GM23248 (cell line): ENCODE measurements at places on chromosomes 16 and 17. TPM values are rescaled to one million over a fixed set of nuclear protein-coding genes. Genes with fewer than 3 reads are reported as not detected.
A peak's percentile ranks its signal among the peaks of the same experiment; 100 is the strongest.

SLFN14 gene
- not detected in 2 replicates for polyA plus RNA-seq

CCT6B gene
- 3.8 and 4.6 TPM in 2 replicates for polyA plus RNA-seq

TSR1 gene
- 45.7 and 46.9 TPM in 2 replicates for polyA plus RNA-seq

DNA sequence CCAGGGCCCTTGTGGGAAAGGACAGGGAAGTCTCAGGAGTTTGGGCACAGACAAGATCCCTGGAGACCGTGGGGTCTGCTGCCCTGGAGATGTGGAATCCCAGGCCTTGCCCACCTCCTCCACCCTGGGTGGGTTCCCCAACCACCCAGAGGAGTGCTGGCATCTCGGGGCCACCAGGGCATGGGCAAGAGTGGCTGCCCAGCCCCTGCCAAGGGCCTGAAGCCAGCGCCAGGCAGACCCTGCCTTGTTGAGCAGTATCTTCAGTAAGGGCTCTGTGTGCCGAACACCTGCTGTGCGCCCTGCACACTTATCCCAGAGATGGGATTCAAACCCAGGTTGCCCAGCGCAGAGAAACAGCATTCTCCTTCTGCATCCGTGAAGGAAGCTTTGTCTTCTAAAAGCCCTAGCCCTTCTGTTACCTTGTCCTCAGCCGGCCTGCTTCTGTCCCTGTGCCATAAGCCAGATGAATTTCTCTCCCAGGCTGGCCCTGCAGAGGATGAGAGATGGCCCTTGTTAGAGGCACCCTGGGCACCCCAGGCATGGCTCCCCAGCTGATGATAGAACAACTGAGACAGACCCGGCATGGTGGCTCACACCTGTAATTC is 32.4 kb downstream of the TMEM235 start:
- no peak for DNase-seq

DNA sequence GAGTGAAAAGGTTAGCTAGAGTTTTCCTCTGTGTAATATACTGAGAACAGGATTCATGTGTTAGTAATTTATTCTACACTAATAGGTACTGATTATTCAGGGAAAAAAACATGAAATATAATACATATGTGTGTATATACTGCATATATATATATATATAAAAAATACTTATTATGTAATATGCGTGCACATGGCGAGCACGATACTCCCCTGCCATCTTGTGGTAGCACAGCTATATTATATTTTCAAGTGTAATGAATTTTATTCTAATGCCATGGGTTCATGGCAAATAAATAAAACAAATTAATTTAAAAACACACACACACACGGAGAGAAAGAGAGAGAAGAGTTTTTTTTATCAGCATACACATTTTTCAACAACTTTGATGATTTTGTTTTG is 460.6 kb downstream of the KCNJ2 start:
- DNase-seq, result peak; percentile 38

DNA sequence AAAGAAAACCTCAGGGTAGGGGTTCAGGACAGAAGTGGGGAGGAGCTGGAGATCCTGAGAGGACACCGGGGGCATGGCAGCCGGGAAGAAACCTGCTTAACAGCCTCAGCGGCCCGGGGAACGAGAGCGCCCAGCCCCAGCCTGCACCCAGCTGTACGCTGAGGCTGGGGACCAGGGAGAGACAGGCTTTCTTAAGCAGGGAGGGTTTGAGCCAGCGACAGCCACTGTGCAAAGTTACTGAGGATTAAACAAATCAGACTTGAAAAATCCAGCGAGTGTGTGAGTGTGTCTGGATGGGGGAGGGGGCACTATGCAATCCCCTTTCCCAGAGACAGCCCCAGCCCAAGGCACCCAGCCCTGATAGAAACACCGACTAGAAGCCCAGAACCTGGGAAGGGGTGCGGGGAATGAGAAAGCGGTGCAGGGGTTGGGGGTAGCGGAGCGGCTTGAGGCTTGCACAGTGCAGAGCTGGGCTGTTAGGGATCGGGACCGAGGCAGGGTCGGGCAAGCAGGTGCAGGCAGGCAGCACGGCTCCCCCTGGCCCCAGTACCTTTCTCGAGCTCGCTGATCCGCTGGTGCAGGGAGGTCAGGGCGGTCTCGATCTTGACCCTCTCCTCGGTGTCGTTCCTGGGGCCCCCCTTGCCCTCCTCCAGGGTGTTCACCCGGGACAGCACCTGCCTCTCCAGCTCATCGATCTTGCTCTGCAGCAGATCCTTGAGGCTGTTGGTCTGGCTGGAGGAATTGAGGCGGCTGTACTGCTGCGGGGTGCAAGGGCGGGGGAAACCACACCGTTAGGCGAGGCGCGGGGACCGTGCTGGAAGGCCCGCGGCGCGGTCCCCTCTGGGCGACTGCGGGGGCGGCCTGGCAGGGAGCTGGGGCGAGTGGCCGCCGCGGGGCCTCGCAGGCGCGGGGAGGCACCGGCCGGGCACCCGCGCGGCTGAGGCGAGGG is 1.2 kb downstream of the NPTX1 start:
- peak; percentile 20 for DNase-seq

DNA sequence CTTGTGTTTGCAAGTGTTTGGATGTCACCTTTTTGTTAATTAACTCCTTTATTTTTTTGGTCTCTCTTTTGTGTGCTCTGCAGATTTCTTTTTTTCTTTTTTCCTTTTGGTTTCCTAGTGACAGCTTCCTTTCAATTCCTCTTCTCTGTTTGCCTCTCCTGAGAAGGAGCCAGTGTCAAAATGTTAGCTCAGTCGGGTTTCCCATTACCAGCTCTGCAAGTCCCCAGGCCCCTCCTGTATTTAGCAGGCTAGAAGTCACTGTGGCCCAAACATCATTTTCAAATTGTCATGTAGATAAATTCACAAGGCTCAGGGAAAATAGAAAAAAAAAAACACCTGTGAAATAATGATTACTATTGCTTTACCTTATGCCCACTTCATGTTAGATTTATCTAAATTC is 1621.6 kb downstream of the CDH8 start:
- no peak for DNase-seq

DNA sequence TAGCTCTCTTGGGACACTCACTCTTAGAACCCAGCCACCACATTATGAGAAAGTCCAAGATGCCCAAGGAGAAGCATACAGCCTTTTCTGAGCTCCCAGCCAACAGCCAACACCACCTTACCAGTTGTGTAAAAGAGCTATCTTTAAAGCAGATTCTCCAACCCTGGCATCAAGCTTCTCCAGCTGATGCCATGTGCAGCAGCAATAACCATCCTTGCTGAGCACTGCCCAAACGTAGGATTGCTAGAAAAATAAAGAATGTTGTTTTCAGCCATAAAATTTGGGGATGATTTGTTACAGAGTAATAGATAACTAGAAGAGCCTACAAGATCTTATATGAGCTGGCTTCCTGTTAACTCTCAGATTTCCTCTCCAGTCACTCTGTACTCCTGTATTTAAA is 443.7 kb upstream of the DYNLRB2 start:
- no peak for DNase-seq

GRCh38 chr16:3148256-3149192 is 13.7 kb downstream of the ZNF213 start:
- no peak for DNase-seq
